ENCODE measurements at places on chromosomes 13 and 19. TPM values are rescaled to one million over a fixed set of nuclear protein-coding genes. Genes with fewer than 3 reads are reported as not detected.

DNA sequence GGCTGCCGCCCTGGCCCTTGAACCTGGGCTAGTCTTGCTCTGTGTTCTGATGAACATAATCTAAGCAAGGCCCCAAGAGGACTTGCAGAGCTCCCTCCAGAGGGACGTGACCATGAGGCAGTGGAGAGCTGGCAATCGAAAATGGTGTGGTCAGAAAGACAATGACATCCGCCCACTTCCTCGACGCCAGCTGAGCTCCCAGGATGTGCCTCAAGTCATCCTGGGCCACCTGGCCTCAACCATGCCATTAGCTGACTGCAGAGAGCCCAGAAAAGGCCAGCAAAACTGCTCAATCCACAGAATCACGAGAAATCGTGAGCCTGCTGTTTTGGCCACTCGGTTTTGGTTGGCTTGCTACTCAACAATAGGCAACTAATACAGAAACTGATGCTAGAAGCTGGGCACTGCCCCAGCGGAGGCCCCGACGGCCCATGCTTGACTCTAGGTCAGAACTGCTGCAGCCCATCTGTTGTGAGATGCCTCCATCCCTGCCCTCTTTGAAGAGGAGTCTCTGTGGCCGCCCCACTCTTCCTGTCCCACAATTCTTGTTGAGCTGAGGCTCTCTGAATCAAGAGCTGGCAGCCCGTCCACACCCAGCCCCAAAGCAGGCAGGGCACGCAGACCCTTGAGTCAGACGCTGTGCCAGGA, 53.3 kb downstream of the STK24 start:
- no peak for DNase-seq

GRCh38 chr13:89951341-89951740, 1396.1 kb upstream of the MIR17HG start:
- DNase-seq = no peak

GRCh38 chr13:110371550-110372465, 64.7 kb downstream of the COL4A2 start:
- no peak for DNase-seq

GRCh38 chr19:8323781-8324185, 2.5 kb downstream of the RPS28 start:
- DNase-seq = no peak

Gene LGI4
- 18.5 TPM for total RNA-seq

Gene F7
- 0.40 TPM for total RNA-seq

Gene KIR3DL2
- not detected for total RNA-seq

Gene STOML3
- 0.69 TPM for total RNA-seq
